Activated CD4-positive, alpha-beta memory T cell treated with anti-CD3 and anti-CD28 coated beads, Interleukin-2, amount 10 ng/mL, durations not matched to agents 7 days and 5 days (primary cell): ENCODE measurements at places on chromosomes 6 and 20. TPM values are rescaled to one million over a fixed set of nuclear protein-coding genes. Genes with fewer than 3 reads are reported as not detected.

DNA sequence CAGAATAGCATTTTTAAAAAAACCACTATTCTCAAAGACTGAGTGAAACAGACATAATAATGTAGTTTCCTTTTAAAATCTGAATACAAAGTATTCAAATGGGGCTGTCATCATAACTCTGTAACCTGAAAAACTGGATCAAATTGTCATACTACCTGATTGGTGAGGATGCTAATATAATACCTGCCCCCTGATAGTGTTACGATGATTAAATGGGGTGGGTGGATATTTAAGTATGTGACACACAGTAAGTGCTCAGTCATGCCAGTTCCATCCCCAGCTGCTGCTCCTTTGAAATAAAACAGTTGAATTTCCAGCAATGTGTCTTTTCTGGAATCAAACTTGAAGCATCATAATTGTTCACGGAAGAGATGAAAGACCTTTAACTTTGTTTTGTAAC is 8.9 kb downstream of the HTR1B start:
- H3K4me1 ChIP-seq, result no peaks in the 10 kb centered on the region
- peaks cover 3% of the 10 kb centered on the region for H3K27me3 ChIP-seq
- H3K36me3 ChIP-seq, result no peaks in the 10 kb centered on the region
- no peak overlapping the region for H3K27ac ChIP-seq
- H3K4me3 ChIP-seq, result no peak overlapping the region

GRCh38 chr6:137799950-137800568 is 67.0 kb upstream of the TNFAIP3 start:
- peak; percentile 62 for DNase-seq
- H3K27me3 ChIP-seq, result no peaks in the 10 kb centered on the region

GRCh38 chr6:107730106-107730505 is 94.0 kb downstream of the SCML4 start:
- H3K27me3 ChIP-seq, result peaks cover 26% of the 10 kb centered on the region
- peak; percentile 50 for DNase-seq
- no peak overlapping the region for H3K27ac ChIP-seq
- H3K36me3 ChIP-seq, result peaks cover 8% of the 10 kb centered on the region
- peak overlapping the region; percentile 74 for H3K4me3 ChIP-seq
- H3K4me1 ChIP-seq, result peaks cover 60% of the 10 kb centered on the region

DNA sequence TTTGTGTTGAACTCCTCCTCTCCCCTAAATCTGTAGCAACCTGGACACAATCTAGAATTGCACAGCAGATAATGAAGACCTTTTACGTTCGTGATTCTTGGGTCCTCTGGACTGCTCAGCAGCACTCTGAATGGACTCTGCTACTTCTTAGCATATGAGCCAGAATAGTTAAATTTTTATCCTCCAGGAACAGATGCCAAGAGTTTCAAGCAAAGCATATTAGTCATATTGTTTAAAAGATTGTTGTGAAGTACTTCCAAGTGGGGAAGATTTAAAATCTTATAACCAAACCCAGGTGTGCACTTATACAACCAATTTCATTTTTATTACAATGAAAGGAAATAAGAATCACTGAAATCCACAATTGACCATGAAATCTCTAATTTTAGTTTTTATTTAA is 118.9 kb upstream of the EXOC2 start:
- peaks cover 12% of the 10 kb centered on the region for H3K27me3 ChIP-seq
- no peaks in the 10 kb centered on the region for H3K36me3 ChIP-seq
- no peak for DNase-seq
- H3K27ac ChIP-seq, result no peak overlapping the region
- H3K4me1 ChIP-seq, result peaks cover 5% of the 10 kb centered on the region

GRCh38 chr6:36019167-36019566 is 5.3 kb downstream of the SLC26A8 start:
- H3K27me3 ChIP-seq, result peaks cover 18% of the 10 kb centered on the region
- no peak overlapping the region for H3K27ac ChIP-seq
- H3K4me3 ChIP-seq, result no peak overlapping the region
- peaks cover 10% of the 10 kb centered on the region for H3K4me1 ChIP-seq

Gene BTN1A1
- total RNA-seq, result not detected
